Stimulated activated naive B cell treated with anti-CD40 and anti-IgM and Interleukin-4, amounts not matched to agents 10 μg/mL and 1 μg/mL and 100 μg/mL, for 72 hours (primary cell): ENCODE measurements at places on chromosomes 1 and 21.

DNA sequence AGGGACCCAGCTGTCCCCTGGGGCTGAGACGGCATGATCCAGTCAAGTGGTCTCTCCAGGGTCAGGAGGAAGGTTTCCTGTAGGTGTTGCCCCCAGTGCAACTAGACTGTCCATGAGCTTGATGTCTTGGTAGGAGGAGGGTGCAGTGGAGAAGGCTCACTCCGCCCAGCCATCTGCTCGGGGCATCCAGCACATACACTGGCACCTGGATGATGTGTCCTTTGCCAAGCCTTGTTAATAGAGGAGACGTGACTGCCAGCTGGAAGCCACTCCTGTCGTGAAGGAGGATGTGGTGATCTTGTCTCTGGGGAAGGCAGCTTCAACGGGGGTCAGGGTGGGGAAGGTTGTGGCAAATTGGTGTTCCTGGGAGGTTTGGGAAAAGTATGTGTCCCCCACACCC, 6.2 kb downstream of the DISP3 start:
- H3K4me3 ChIP-seq = no peak overlapping the region
- peaks cover 2% of the 10 kb centered on the region for H3K36me3 ChIP-seq
- peaks cover 7% of the 10 kb centered on the region for H3K4me1 ChIP-seq
- DNase-seq = no peak

DNA sequence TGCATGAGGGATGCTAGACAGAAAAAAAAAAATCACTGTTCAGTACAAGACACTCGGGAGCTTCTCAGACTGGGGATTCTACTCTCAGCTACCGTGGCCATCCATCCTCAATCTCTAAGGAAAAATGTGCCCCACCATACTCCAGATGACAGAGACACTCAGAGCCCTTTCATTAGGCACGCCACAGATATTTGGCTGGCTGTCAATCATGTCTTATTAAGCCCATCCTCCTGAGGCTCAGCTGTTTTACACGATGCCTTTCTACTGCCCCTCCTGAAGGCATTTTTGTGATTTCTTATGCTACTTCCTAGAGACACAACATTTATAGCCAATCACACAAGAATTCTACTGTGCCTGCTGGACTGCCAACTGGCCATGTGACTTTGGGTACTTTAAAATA, 92.9 kb downstream of the KIF14 start:
- H3K27ac ChIP-seq = no peak overlapping the region
- no peak overlapping the region for H3K4me3 ChIP-seq
- DNase-seq = no peak
- no peaks in the 10 kb centered on the region for H3K27me3 ChIP-seq
- peaks cover 15% of the 10 kb centered on the region for H3K4me1 ChIP-seq

DNA sequence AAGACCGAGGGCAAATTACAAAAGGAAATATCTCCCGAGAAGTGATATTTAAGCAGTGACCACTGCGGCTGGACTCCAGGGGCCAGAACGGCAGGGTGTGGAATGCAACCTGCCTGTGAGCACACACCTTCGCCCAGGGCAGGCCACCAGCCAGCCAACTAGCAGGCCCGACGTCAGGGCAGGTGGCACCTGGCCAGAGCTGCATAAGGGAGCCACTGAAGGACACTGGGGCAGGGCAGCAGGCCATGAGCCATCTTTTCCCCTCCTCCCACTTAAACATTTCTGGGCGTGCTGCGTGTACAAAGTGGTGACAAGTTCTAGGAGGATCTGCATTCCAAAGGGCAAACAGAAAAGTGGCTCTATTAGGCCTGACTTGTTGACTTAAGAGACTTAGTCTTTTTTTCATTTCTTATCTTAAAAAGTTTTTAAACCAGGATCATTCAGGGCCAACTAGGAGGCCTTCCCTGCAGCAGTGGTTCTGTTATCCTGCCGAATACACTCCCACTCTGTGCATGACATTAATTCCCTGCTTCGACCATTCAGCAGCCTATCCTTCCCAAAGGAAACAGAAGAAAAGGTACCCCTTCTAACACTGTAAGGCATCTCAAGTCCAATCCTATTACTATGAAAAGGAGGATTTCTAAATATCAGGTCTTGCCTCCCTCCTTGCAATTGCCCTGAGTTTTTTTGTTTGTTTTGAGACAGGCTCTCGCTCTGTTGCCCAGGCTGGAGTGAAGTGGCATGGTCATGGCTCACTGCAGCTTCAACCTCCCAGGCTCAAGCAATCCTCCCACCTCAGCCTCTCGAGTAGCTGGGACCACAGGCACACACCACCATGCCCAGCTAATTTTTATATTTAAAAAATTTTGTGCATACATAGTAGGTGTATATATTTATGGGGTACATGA, 96.3 kb downstream of the BCAR3 start:
- no peak overlapping the region for H3K4me3 ChIP-seq
- no peak overlapping the region for H3K27ac ChIP-seq
- peaks cover 19% of the 10 kb centered on the region for H3K4me1 ChIP-seq

GRCh38 chr1:153688736-153689328, 10.3 kb downstream of the NPR1 start:
- no peak overlapping the region for H3K27ac ChIP-seq
- H3K36me3 ChIP-seq = peaks cover 10% of the 10 kb centered on the region
- H3K4me1 ChIP-seq = peaks cover 12% of the 10 kb centered on the region
- no peak overlapping the region for H3K4me3 ChIP-seq
- H3K27me3 ChIP-seq = peaks cover 23% of the 10 kb centered on the region

GRCh38 chr1:39394598-39394997, 96.8 kb upstream of the BMP8A start:
- H3K27ac ChIP-seq = peak overlapping the region; percentile 56
- DNase-seq = no peak
- no peaks in the 10 kb centered on the region for H3K27me3 ChIP-seq
- H3K4me3 ChIP-seq = no peak overlapping the region

DNA sequence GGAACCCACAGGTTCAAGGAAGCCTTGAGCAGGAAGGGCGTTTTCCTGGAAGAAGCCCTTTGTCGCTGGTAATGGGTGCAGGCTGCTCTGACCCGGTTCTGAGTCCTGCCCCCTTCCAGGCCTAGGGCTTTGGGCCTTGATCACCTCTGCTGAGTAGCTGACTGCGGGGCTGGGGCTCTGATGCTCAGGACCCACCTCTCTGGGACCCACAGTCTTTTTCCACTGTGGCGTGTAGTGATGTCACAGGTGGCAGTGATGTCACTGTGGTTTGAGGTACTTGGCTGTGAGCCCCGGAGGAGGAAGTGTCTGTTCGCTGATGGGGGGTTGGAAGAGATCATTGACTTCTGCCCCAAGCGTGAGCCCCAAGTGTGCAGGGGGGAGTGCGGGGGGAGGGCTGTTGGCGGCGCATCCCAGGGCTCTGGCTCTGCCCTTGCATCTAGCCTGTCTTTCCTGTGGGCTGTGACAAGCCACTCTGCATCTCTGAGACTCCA, 6.9 kb downstream of the TNFRSF1B start:
- H3K27me3 ChIP-seq = no peaks in the 10 kb centered on the region
- H3K4me1 ChIP-seq = peaks cover 91% of the 10 kb centered on the region
- H3K27ac ChIP-seq = peak overlapping the region; percentile 87
- DNase-seq = peak; percentile 36
- peak overlapping the region; percentile 70 for H3K4me3 ChIP-seq

- no peak overlapping the region for H3K27ac ChIP-seq
- no peaks in the 10 kb centered on the region for H3K27me3 ChIP-seq
- peaks cover 52% of the 10 kb centered on the region for H3K36me3 ChIP-seq
Measured at GRCh38 chr1:42779725-42780124, 5.1 kb upstream of the TMEM269 start.

DNA sequence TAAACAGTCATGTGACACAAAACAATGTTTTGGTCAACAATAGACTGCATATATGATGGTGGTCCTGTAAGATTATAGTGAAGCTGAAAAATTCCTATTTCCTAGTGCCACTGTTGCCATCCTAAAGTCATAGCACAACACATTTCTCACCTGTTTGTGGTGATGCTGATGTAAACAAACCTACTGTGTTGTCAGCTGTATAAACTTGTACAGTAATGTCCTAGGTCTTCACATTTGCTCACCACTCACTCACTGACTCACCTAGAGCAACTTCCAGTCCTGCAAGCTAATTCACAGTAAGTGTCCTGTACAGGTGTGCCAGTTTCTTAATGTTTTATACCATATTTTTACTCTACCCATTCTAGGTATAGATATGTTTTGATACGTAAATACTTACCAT, 326.1 kb upstream of the USP24 start:
- H3K27ac ChIP-seq = no peak overlapping the region
- H3K4me3 ChIP-seq = no peak overlapping the region
- DNase-seq = no peak
- H3K4me1 ChIP-seq = peaks cover under 1% of the 10 kb centered on the region

- peaks cover 17% of the 10 kb centered on the region for H3K27me3 ChIP-seq
- no peaks in the 10 kb centered on the region for H3K4me1 ChIP-seq
- H3K4me3 ChIP-seq = no peak overlapping the region
- DNase-seq = no peak
- H3K36me3 ChIP-seq = no peaks in the 10 kb centered on the region
- no peak overlapping the region for H3K27ac ChIP-seq
Measured at GRCh38 chr1:170583186-170583585, 51.2 kb downstream of the GORAB start.

- no peak overlapping the region for H3K4me3 ChIP-seq
- H3K4me1 ChIP-seq = peaks cover 24% of the 10 kb centered on the region
- no peaks in the 10 kb centered on the region for H3K36me3 ChIP-seq
- peak overlapping the region; percentile 56 for H3K27ac ChIP-seq
Measured at GRCh38 chr21:43369596-43370090, 57.3 kb downstream of the SIK1 start.

DNA sequence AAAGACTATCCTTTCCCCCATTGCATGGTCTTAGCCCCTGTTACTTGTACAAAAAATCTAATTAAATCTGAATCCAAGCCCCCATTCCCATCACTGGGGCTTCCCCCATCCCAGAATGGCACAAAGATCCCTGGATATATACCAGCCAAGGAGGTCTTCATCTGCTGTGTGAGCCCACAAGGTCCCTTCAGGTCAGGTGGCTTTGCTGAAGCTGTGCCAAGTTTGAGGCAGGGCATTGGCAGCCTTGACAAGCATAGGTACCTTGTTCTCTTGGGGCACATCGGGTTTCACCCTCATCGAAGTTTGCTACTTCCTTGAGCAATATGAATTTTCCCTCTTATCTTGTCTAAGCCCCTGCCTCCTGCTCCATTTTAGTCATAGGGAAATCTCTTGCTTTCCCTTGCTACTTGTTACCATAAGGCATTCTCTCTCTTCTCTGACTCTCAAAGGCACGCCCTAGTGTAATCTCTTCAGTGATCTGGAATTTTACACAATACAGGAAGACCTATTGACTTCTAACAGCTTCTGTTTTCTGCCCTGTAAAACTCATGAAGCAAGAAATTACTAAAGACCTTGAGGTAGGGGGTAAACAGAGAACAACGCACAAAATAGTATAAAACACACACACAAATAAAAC, 71.4 kb upstream of the COG2 start:
- DNase-seq = no peak
- no peak overlapping the region for H3K27ac ChIP-seq
- no peaks in the 10 kb centered on the region for H3K4me1 ChIP-seq
- H3K36me3 ChIP-seq = no peaks in the 10 kb centered on the region
- H3K27me3 ChIP-seq = peaks cover 19% of the 10 kb centered on the region

DNA sequence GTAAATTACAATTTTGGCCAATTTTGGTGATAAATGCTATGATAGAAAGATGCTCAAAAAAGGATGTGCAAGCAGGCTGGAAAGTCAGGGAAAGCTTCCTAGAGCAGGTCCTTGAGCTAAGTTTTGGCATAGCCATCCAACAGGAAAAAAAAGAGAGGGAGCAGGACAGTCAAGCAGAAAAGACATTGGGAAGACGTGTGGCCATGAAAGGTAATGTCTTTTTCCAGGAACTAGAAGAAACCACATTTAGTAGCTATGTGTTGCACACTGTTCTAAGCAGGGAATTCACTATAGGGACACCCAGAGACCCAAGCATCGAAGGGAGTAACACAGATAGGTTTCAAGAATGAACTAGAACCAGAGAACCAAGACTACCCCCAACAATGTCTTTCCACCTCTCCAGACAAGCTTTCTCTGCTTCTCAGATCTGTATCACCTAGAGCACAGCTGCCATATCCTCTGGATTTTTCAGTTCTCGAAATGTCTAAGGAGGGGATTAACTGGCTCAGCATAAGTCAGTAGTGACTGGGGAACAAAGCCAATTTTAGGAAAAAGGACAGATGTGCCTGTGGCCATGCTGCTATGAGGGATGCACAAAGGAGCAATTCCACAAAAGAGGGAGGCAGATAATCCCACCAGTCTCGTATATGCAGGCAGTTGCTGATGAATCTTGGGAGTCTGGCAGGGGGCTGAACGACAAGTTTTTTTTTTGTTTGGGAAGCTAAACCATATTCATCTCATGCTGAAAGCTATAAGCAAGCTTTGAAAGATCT, 97.1 kb upstream of the DAB1 start:
- no peak for DNase-seq
- no peak overlapping the region for H3K4me3 ChIP-seq
- H3K27ac ChIP-seq = no peak overlapping the region
- peaks cover 6% of the 10 kb centered on the region for H3K27me3 ChIP-seq
- H3K36me3 ChIP-seq = no peaks in the 10 kb centered on the region

GRCh38 chr1:221714227-221715152, 27.4 kb downstream of the DUSP10 start:
- no peak overlapping the region for H3K4me3 ChIP-seq
- H3K36me3 ChIP-seq = peaks cover 71% of the 10 kb centered on the region
- H3K27me3 ChIP-seq = no peaks in the 10 kb centered on the region
- no peak for DNase-seq

- no peak overlapping the region for H3K4me3 ChIP-seq
- peaks cover 9% of the 10 kb centered on the region for H3K36me3 ChIP-seq
- H3K27ac ChIP-seq = no peak overlapping the region
- peaks cover 5% of the 10 kb centered on the region for H3K4me1 ChIP-seq
- peaks cover 41% of the 10 kb centered on the region for H3K27me3 ChIP-seq
Measured at GRCh38 chr1:181423301-181423918, 59.9 kb upstream of the CACNA1E start.

- H3K36me3 ChIP-seq = no peaks in the 10 kb centered on the region
- no peak overlapping the region for H3K4me3 ChIP-seq
- H3K27ac ChIP-seq = no peak overlapping the region
- no peaks in the 10 kb centered on the region for H3K4me1 ChIP-seq
- no peak for DNase-seq
Measured at GRCh38 chr1:162756523-162756922, 34.0 kb upstream of the HSD17B7 start.

- peaks cover 9% of the 10 kb centered on the region for H3K36me3 ChIP-seq
- peak overlapping the region; percentile 100 for H3K27ac ChIP-seq
Measured at GRCh38 chr1:35640380-35641232, 720 bp downstream of the PSMB2 start.

- H3K27me3 ChIP-seq = no peaks in the 10 kb centered on the region
- H3K4me1 ChIP-seq = peaks cover 5% of the 10 kb centered on the region
- H3K36me3 ChIP-seq = peaks cover 11% of the 10 kb centered on the region
- peak overlapping the region; percentile 97 for H3K4me3 ChIP-seq
- H3K27ac ChIP-seq = peak overlapping the region; percentile 99
Measured at GRCh38 chr1:150321826-150322166, 463 bp downstream of the PRPF3 start.

DNA sequence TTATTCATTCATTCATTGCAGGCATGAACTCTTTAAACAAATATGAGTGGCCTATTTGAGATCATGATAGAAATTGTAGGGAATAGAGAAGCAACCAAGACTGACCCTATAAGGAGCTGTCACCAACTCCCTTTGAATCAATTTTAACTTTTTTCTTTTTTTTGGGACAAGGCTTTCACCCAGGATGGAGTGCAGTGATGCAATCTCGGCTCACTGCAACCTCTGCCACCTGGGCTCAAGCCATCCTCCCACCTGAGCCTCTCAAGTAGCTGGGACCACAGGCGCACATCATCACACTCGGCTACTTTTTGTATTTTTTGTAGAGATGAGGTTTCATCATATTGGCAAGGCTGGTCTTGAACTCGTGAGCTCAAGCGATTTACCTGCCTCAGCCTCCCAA, 17.1 kb upstream of the ATP5PO start:
- no peak for DNase-seq
- no peaks in the 10 kb centered on the region for H3K27me3 ChIP-seq
- H3K4me3 ChIP-seq = no peak overlapping the region
- peaks cover 12% of the 10 kb centered on the region for H3K4me1 ChIP-seq
